ENCODE measurements at places on chromosomes 5 and 9.

GRCh38 chr5:89850513-89850865 is 559.1 kb downstream of the CETN3 start:
- no peak for DNase-seq

- no peak for DNase-seq
Observed at GRCh38 chr9:73129941-73130685, 21.6 kb upstream of the ANXA1 start.

- no peak for DNase-seq
Observed at GRCh38 chr5:59588922-59589321, 304.6 kb downstream of the PDE4D start.

DNA sequence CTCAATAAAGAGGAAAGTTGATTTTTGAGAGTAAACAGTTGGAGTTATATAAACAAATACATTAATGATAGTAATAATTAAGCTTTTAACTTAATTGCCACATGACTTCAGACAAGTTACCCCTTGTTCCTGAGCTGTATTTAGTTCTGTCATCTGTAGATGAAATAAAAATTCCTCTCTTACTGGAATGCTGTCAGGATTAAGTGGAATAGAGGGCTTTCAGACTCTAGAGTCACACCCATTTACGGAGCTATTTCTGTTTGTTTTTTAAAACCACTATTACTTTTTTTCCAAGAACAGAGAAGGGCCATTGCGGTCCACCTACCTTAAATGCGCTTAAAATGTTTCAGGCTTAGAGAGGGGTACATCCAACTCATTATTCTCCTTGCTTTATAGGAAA is 170.6 kb downstream of the CHSY3 start:
- DNase-seq = no peak

- no peak for DNase-seq
Observed at GRCh38 chr5:175842506-175842905, 28.9 kb upstream of the CPLX2 start.

DNA sequence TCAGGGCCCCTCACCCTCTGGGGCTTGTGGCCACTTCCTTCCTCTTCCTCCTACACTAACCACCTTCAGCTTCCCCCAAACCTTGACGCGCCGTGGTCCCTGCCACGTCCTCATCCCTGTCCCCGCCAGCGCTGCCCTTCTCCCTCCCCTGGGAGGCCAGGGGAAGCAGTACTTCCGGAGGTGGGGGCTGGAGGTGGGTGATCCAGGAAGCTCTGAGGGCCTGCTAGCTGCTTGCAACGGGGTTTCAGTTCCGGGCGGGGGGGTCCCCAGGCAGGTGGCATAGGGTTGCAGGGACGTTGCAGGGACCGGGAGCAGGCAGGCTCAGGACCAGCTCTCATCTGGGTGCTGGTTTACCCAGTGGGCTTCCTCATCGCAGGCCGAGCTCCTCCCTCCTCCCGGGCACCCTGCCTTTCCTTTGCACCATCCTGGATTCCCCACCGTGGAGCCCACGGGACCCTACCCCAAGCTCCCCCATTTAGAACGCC is 70.0 kb downstream of the RXRA start:
- DNase-seq = peak; percentile 74

GRCh38 chr5:107937651-107938355 is 267.1 kb upstream of the EFNA5 start:
- DNase-seq = no peak

GRCh38 chr5:136780518-136780917 is 415.2 kb upstream of the TRPC7 start:
- DNase-seq = no peak

DNA sequence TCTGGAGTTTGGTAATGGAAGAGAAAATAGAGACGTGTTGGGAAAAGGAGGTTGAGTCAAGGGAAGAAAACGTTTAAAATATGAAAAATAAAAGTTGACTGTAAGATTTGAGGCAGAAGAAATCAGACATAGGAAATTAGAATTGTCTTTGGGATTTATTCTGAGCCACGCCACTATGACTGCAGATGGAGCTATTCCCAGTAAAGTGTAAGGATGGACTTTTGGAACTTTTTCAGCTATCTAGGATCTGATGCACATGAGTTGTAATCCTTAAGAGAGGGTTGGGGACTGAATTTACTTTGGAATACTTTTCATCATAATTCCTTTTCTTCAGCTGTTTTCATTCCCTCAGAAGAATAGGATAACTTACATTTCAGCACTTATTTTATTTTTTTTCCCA is 336.7 kb downstream of the FAM170A start:
- DNase-seq = no peak

GRCh38 chr5:39475881-39476842 is 51.4 kb upstream of the DAB2 start:
- DNase-seq = no peak

DNA sequence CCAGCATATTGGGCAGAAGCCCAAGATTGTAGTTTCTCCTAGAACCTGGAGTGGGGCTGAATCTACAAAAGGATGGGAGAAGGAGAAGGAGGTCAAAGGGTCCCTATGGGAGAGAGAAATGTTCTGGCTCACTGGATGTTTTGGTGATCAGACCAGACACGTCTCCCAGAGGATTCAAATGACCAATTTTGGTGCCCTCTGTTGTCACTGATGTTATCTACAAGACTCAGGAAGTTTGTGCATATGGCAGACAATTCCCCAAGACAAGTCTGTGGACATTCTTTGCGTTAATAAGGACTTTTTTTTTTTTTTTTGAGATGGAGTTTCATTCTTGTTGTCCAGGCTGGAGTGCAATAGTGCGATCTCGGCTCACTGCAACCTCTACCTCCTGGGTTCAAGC is 137.2 kb upstream of the SMARCA2 start:
- no peak for DNase-seq

DNA sequence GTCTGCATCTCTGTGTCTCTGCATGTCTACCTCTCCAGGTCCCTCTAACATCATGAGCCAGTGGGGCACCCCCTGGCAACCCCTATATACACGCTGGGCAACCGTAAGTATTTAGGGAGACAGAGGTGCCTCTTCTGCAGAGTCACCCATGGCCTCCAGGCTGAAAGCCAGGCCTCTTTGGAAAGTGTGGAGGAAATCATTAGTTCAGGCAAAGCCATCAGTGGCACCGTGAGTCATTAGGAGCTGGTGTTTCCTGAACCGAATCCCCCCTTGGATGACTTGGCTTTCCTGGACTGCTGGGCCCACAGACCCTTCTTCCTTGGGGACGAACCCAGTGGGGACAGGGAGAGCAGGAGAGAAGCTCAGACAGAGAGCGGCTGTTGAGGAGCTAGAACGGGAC is 174.8 kb downstream of the OLFM1 start:
- DNase-seq = no peak

- no peak for DNase-seq
Observed at GRCh38 chr5:170748951-170749471, 34.5 kb upstream of the GABRP start.

- DNase-seq = no peak
Observed at GRCh38 chr5:163190283-163190682, 247.1 kb upstream of the CCNG1 start.

DNA sequence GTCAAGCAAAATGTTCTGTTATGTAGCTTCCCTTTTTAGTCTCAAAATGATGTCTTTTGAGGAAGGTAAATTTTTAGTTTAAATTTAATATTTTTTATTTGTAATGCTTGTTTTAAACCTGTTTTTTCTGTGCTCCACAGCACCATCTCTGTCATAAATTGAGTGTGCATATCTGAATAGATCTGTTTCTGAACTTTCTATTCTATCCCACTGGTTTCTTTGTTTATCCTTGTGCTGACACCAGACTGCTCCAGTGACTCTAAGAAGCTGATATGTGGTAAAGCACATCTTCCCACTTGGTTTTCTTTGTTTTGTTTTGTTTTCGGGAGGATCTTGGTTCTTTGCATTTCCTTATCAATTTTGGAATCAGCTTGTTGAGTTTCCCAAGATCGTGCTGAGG is 7.1 kb upstream of the RNF145 start:
- no peak for DNase-seq

GRCh38 chr9:115142517-115143270 is 24.7 kb upstream of the TNC start:
- DNase-seq = no peak

- DNase-seq = no peak
Observed at GRCh38 chr5:174073122-174073660, 27.7 kb downstream of the NSG2 start.

DNA sequence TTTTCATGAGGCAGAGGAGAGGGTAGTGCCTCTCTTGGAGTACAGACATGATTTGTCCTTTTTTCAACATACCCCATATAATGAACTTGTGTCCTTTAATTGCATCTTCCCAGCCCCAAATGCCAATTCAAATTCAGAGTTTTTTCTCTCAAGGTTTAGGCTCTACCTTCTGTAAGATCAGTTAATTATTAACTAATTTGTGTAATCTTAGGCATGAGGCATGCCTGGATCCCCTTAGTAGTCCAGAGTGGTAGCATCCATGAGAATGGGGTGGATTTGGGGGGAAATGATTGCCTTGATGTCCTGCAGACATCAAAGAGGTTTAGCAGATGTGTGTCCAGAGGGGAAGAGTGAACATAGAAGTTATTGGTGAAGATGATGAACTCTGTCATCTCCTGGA is 533.3 kb downstream of the LRRC70 start:
- no peak for DNase-seq

- DNase-seq = no peak
Observed at GRCh38 chr5:149961186-149961685, 678 bp downstream of the SLC26A2 start.

GRCh38 chr5:55540525-55540924 is 5.8 kb upstream of the PLPP1 start:
- DNase-seq = no peak

GRCh38 chr9:13351778-13352386 is 72.4 kb upstream of the MPDZ start:
- no peak for DNase-seq

- DNase-seq = no peak
Observed at GRCh38 chr5:131943916-131944315, 1.5 kb downstream of the MEIKIN start.

DNA sequence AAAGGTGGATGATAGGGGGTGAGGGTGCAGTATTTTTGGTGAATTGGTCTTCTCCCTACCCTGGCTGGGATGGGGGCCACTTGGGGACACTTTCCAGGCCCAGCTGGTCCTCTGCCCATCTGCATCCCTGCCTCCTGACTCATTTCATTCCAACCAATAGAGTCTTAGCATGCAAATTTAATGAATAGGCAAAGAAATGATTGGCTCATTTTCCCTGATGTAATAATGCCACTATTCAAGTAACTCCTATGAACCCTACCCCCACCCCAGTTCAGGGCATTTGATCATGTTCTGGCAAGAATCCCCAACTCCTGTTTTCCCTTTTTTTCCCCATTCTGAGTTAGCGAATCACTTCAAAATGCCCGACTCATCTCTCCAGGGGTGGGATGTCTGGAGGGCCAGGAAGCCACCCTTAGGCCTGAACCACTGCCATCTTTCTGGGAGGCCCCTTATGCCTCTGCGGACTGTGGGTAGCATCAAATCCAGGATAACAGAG is 56.7 kb downstream of the PCDH1 start:
- no peak for DNase-seq

DNA sequence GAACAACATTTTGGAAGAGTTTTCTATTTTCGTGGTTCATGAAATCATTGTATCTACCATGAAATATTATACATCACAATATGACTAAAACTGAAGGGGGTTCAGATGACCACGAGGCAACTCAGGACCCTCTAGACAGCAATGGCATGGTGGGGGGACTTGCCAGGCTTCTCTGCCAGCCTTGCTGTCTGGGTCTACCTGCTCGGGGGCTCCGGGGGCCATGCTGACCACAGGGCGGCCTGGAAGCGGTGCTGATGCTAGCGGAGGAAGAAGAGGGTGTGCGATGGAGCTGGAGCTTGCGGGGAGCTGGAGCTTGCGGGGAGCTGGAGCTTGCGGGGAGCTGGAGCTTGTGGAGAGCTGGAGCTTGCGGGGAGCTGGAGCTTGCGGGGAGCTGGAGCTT is 89.2 kb upstream of the IRX4 start:
- DNase-seq = no peak

- DNase-seq = no peak
Observed at GRCh38 chr9:76289703-76290102, 104.5 kb downstream of the RFK start.

GRCh38 chr5:143328589-143329220 is 74.8 kb downstream of the NR3C1 start:
- DNase-seq = no peak

GRCh38 chr9:74499770-74500583 is 2.8 kb downstream of the RORB start:
- no peak for DNase-seq

- DNase-seq = no peak
Observed at GRCh38 chr9:95422650-95423049, 94.1 kb downstream of the PTCH1 start.

DNA sequence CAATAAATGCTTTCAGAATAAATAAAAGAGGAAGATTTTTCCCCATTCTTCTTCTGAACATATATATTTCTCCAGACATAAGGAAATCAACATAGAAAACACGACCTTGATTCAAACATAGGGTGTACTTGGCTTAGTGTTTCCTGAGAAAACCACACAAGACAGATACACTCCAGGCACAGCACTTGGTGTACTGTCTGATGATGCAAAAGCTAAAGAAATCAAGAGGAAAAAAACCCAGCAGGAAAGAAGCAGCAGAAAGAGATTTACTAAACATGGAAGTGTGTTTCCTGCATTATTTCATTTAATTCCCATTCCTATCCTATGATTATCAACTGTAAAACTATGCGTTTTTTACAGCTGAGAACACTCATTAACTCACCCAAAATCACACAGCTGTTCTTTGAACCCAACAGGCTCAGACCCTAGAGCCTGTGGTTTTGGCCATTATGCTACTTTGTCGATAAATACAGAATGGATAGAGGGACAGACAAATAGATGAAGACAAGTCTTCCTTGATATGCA is 46.1 kb downstream of the NIPAL4 start:
- no peak for DNase-seq

DNA sequence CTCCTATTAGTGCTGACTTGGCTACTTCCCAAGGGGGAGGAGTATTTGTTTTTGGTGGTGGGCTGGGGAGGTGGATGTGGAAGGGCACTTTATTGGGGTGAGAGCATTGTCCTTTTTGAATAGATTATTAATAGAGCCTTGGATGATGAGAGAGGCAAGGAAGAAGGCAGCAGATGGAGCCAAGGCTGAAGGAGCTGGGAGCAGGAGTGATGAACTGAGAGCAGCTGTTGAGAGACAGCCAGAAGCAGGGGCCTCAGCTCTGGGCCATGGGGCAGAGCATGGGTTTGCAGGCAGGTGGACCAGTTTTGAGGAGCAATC is 29.6 kb downstream of the RGS3 start:
- DNase-seq = no peak

DNA sequence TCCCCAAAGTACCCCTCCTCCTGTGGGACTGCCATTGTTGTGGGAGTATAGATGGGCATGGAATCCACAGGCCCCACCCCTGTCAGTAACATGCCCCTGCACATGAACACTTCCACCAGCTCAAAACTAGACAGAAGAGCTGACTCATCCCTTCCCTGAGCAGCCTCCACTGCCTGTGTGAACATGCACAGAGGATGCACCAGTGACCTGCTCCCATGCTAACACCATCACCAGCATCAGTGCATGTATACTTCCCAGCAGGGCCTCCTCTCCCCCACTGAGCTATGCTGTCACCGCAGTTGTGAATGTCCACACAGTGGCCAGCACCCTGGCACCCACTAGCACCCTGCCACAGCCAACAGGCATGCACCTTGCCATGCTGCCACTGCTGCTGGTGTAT is 939.8 kb downstream of the EFNA5 start:
- no peak for DNase-seq

- no peak for DNase-seq
Observed at GRCh38 chr5:16768184-16768583, 151.4 kb upstream of the RETREG1 start.
